ENCODE measurements at places on chromosomes 3 and 15.

- peak; percentile 63 for DNase-seq
Measured at GRCh38 chr15:63374686-63375520, 6.7 kb downstream of the CA12 start.

DNA sequence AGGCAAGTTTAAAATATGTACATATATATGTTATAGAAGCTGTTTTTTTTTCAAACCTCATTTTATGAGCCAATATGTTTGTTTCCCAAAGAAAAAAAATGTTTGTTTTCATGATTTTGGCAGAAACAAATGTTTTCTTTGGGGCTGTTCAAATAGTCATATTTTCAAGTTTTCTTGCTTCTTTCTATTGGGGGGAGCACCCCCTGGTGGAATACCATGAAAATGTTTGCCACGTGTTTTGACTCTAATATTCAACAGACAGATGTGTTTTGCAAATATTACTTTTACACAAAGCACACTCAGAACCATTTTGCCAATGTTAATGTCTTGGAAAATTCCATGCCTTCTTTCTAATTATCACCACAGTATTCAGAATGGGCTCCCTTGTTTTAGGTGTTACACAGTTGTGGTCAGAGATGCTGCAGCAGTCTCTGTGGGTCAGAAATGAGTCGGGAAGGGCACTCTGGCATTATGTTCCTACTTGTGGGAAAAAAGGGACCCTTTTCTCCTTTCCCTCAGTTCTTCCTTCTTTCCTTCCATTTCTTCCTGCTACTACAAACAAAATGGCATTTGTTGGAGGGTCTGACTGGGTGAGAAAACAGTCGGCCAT, 817.0 kb downstream of the TUSC7 start:
- DNase-seq: no peak

DNA sequence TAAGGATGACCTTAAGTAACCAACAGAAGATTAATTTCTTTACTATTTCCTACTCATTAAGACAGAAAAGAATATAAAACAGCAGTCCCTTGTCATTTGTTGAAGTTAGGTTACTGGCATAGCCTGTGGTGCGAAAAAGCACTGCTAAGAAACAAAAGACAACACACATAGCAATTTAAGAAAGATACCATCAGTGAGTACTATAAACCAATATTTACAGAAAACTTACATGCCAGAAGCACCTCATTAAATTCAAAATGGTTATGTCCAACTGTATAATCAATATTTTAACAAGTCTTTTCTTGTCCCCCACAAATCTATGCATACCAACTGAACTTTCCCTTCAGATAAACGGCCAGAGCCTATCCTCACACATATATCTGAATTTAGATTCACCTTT, 42.0 kb downstream of the ANKRD28 start:
- no peak for DNase-seq

DNA sequence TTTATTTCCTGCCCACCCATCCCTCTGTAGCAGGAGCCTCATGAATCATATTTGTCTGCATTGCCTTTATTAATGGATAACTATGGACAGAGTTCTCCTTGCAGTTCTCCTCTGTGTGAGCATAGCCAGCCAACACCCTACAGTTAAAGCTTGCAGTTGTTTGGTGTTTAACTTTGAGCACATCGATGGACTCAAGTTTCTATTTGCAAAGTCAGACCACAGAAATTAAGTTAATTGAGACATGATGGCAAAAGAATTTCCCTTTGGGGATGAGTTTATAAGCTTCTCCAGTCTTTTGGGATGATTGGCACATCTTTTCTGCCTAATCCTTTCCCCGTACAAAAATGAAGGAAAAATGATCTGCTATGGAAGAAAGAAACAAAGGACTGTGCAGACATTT, 398.9 kb upstream of the THBS1 start:
- peak; percentile 79 for DNase-seq

DNA sequence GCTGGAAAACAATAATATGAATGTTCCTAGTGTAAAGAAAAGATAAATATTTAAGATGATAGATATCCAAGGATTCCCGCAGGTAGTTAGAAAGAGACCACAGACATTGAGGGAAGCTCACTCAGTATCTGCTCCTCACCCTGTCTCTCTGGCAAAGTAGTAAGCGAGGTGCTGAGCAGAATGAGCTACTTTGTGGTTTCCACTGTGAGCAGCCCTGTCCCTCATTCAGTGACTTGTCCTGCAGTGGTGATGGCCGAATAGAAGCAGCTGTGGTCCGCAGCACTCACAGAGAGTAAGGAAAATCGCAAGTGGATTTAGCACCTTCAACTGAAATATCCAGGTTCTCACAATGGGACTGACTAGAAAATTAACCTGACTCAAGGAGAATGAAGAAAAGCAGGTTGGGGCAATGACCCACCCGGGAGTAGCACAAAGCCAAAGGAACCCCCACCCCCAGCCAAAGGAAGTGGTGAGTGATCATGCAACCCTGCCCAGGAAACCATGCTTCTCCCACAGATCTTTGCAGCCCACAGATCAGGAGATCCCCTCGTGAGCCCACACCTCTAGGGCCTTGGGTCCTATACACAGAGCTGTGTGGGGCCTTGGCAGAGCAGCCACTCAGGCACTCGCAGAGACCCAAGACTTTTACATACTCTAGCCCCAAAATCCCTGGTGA, 21.8 kb upstream of the SLC25A38 start:
- no peak for DNase-seq

GRCh38 chr3:775178-775880, 317.5 kb upstream of the CNTN6 start:
- DNase-seq: peak; percentile 55

- peak; percentile 50 for DNase-seq
Measured at GRCh38 chr15:39585389-39585841, 4.5 kb downstream of the THBS1 start.

DNA sequence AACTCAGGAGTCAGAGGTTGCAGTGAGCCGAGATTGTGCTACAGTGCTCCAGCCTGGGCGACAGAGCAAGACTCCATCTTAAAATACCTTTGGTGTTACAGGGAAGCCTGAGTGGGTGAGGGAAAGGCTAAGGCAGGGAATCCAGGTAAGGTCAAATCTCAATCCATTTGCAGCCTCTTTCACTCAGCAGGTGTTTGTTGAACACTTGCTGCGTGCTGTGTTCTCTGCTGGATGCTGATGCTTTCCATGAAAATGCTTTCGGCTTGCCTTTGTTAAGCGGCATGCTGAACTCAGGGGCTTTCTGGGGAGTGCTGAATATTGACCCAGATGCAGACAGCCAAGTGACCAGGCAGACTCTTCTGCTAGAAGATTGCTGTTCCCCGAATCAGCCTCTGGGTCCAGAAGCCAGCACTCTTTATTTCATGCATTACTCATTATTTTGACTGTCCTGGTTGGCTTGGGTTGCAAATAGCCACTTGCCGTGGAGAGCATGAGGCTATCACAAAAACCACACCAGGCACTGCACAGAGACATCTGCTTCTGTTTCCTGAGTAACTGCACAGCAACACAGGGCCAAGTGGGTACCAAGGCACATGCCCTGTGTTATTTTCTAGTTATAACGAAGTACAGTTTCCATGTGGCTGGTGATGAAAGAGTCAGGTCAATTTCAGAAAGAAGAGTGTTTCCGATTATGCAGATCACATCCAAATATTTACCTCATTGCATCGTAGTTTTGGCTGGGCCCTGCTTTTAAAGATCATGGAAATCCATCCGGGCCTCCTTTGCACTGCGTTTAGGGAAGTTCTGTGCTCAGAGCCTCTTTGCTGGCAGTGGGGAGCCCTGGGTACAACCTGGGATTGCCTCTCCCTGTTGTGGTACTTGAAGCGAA, 88.6 kb downstream of the THSD4 start:
- no peak for DNase-seq

Data from kidney tubule cell (primary cell).